SW480 (cell line): ENCODE measurements at places on chromosomes 2 and 18.

DNA sequence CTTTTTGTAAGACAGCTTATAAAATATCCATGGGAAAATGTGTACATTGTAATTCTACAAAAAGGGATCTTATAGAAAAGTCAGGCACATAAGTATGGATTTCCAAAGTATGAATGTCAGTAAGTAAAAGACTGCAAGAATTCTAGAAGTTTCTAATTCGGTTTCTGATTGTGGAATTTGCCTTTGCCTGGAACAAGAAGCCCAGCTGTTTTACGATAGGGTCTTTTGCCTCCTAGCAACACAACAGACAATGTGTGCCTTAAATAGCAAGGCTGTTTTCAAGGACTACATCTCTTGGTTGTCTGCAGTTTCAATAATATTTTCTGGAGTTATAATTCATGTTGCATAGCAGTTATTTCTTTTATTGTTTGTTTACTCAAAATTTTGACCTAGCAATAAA lies 312.9 kb downstream of the MTX2 start:
- DNase-seq: no peak

- DNase-seq: peak; percentile 62
These were observed 10.2 kb upstream of the TTC32 start for GRCh38 chr2:19911808-19912509.

DNA sequence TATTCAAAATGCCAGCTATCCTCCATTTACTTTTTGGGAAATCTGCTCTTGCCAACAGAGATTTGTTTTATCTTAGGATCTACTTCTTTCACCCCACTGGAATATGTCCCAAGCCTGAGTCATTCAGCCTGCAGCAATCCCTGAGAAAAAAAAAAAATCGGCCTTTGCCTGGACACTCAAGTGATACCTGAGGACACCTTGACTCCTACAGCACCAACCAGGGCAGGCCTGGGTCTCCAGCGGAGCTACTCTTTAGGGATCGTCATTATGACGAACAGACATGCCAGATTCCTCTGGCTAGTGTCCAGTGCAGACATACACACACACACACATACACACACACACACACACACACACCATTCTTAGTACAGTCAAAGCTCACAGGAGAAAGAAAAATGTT lies 2.2 kb upstream of the UGT1A6 start:
- DNase-seq: no peak

- DNase-seq: no peak
These were observed 21.1 kb downstream of the STAM2 start for GRCh38 chr2:152154462-152154861.

- peak; percentile 17 for DNase-seq
These were observed 60.4 kb downstream of the DYSF start for GRCh38 chr2:71513721-71514120.

DNA sequence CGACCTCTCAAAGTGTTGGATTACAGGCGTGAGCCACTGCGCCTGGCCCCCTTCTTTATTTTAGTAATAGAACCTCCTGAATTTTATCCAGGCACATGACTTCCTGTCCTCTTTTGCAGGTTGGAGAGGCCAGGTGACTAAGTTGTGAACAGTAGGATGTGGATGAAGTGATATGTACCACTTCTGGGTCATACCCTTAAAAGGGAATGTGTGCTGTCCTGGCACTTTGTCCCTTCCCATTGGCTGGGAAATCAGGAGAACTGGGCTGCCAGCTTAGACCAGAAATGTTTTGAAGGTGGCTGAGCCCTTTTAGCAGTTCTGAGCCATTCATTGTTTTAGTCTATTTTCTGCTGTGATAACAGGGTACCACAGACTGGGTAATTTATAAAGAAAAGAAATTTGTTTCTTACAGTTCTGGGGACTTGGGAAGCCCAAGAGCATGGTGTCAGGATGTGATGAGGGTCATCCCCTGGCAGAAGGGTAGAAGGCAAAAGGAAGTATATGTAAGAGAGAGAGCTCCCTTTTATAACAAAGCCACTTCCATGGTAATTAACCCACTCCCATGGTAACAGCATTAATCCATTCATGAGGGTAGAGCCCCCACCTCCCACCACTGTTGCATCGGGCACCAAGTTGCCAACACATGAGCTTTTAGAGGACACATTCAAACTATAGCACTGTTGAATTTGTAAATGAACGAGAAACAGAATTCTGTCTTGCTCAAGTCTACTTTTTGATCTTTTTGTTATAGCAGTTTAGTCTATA lies 79.1 kb downstream of the TTC27 start:
- DNase-seq: no peak

GRCh38 chr2:96508521-96509113 lies 3.5 kb upstream of the NEURL3 start:
- no peak for DNase-seq

GRCh38 chr2:70344195-70344594 lies 42.3 kb upstream of the FAM136A start:
- no peak for DNase-seq

- no peak for DNase-seq
These were observed 6.6 kb downstream of the NT5DC4 start for GRCh38 chr2:112727276-112728028.

GRCh38 chr2:202201220-202202160 lies 36.9 kb downstream of the SUMO1 start:
- DNase-seq: no peak

DNA sequence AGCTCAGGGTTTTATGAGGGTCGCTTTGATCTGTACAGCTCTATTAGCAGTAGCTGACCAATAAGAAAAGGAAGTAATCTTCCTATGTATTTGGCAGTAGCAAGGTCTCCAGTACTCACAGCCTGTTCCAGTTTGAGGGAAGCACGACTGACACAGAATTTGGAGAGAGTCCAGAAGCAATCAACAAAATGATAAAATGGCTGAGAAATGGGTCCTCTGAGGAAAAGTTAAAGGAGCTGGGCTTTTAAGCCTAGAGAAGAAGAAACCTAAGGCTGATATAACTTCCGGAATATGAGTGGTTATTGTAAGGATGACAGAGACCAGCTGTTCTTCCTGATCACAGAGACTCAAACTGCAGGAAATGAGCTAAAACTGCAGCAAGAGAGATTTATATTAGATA lies 382.8 kb downstream of the GPD2 start:
- DNase-seq: no peak

DNA sequence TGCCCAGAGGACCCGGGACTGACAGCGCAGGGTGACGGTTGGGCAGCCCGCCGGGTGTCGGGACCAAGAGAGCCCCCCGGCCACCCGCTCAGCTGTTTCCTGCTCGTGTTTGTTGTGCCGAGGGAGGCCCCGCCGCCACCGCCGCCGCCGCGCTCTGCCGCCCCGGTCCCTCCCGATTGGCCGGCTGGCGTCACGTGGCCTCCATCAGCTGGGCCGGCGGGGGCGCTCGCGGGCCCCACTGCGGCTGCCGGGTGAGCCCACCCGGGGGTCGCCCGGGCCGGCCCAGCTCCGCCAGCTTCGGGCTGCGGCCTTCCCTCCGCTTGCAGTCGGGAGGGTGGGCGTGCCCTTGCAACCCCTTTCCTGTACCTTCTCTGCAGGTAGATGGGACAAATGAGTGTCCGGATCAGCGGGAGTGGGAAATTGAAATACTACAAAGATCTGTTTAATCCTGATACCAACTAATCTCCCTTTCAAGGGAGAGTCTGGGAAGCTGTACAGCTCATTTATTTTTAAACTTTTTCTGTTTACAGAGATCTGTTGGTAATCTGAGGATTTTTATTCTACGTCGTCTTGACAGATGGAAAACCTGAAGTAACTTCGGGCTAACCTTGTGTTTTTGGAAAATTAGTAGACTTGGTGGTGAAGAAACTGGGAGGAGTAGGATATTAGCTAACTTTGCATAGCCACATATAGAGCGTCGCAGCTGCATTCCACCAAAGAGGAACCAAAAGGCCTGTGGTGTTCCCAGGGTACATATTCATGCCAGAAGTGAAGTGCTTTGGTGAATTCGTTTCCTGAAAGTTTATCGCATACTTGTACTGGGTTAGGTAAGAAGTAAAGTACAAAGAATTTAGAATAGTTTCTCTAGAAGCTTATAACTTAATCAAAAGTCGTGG lies 1.2 kb downstream of the YPEL5 start:
- DNase-seq: peak; percentile 60

DNA sequence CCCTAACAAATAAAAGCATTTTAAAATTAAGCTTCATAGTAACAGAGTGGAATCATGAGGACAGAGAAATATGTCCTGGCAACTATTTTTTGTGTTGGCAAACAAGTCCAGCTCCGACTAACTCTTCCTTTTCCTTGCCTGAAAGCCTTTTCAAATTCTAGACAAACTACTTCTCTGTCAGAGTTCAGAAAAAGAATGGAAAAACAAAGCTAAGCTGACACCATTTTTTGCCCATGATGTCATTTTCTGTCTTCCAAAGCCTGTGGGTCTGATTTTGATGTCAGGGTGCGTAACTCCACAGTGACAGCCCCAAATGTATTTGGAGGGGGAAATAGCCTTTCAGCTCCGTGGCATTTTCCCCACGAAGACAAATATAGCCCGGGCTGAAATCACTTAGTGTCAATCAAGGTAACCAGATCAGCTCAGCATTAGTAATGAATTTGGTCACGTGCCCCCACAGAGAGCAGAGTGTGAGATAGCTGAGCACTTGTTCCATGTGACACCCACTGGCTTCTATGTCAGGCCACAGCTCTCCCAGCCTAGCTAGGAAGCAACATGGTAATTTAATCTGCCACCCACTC lies 233.0 kb upstream of the SIX2 start:
- DNase-seq: no peak

- no peak for DNase-seq
These were observed 294.5 kb downstream of the PLCL1 start for GRCh38 chr2:198098918-198099317.

- no peak for DNase-seq
These were observed 63.4 kb downstream of the BMP10 start for GRCh38 chr2:68807821-68808266.

DNA sequence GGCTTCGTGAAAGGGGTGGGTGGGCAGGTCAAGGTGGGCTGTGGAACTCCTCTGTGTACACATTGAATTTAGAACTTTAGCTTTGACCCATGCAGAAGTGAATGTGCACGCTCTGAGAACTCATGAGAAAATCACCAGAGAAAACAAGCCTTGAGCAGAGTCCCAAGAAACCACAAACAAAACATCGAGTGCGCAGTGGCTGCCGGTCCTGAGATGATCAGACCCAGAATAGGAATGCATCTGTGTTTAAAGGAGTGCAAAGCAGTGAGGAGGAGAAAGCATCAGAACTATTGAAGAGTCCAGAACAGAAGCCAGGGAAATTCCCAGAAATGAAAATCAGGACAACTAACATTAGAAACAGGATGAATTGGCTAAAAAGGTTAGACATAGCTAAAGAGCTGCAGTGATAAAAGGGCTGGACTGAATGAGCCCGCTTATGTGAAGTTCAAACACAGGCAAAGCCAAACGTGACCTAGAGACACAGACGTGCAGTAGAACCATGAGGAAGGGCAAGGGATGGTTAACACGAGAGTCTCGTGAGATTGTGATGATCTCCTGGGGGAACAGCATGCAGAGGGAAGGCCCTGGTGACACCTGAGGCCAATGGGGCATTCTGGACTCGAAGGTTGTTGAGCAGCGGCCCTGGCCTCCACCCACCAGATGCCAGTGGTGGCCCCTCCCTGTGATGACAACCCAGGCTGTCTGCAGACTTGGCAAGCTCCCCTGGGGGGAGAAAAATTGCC lies 16.4 kb upstream of the TXNL4A start:
- no peak for DNase-seq

DNA sequence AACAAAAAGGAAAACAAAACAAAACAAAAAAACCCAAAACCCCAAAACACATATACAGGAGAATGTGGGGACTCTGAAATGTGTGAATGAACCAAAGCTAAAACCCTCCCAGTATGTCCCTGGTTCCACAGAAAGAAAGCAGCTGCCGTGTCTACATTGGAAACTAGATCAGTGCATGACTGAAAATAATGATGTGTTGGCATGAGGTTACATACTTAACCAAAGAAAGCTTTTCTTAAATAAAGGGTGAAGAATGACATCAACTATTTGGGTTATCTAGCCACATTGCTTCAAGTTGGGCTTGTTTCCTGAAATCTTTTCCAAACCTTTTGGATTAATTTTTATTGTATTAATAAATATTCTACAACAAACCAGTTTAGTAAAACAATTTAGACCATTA lies 91.9 kb upstream of the FN1 start:
- no peak for DNase-seq

GRCh38 chr2:199335502-199335901 lies 122.2 kb downstream of the SATB2 start:
- no peak for DNase-seq

GRCh38 chr2:104846786-104847585 lies 6.9 kb upstream of the POU3F3 start:
- no peak for DNase-seq

DNA sequence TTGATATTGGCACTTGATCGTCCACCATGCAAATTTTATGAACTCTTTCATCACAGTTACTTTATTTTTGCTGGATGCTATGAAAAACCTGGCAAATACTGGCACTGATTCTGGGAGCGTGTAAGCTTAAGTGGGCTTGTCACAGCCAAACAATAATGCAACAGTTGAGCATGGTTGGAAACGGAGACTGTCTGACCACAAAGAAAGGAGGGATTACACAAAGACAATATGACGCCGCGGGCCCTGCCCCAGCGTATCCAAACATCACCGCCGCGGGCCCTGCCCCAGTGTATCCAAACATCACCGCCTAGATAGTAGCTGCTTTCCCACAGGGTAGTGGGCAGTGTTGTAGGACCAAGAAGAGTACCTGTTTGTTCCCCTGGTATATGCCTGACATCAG lies 135.9 kb downstream of the PRPF40A start:
- no peak for DNase-seq

DNA sequence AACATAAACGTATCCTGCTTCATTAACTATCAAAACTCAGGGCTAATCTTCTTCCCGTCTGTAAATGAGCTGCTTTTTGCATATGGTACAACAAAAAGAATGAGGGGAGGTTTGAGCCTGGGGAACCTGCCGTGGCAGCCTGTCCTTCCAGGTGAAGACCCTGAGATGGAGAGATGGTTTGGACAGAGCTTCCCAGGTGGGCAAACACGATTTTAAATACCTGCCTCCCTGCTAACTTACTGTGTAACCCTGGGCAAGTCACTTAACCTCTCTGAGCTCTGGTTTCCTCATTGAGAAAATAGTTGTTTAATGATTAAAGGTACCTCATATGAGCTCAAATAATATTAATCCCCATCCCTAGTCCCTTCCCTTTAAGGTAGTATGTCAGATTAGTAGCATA lies 9.0 kb downstream of the EMX1 start:
- no peak for DNase-seq

DNA sequence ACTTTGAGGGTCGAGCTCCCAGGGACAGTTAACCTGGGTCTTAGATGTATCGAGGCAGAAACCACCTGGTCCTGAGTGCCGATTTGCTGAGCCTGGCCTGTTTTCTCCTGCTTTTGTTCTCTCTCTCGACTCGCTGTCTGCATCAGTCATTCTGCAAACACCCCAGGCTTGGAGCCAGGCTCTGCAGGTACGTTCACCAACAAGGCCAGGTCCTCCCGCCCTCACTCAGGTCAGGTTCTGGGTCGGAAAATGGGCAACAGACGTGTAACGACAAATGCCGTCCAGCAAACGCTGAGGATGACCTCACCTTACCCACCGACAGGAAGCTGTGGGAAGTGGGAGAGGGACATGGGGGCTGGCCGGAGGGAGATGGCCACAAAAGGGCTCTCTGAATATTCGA lies 57.7 kb upstream of the PXDN start:
- no peak for DNase-seq
